Activated naive CD8-positive, alpha-beta T cell treated with anti-CD3 and anti-CD28 coated beads, Interleukin-2, amount 10 ng/mL, durations not matched to agents 7 days and 5 days (primary cell): ENCODE measurements at places on chromosomes 5 and 9. TPM values are rescaled to one million over a fixed set of nuclear protein-coding genes. Genes with fewer than 3 reads are reported as not detected.

Gene ZNF618
- 0.75 TPM for total RNA-seq

Gene C9orf40
- 17.9 TPM for total RNA-seq

DNA sequence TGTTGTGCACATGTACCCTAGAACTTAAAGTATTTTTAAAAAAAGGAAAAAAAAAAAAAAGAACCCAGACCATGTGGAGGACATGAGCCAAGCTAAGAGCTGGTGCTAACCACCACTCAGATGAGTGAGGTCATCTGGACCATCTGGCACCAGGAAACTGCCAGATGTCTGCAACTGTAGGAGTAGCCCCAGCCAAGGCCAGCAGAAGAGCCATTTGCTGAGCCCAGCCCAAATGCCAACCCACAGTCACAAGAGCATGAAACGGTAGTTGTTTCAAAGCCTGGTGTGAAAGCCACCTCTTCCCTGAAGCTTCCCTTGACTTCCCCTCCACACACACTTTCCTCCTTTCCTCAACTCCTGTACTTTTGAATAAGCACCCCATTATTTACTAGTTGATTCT is 69.2 kb upstream of the FCN1 start:
- no peak for DNase-seq

DNA sequence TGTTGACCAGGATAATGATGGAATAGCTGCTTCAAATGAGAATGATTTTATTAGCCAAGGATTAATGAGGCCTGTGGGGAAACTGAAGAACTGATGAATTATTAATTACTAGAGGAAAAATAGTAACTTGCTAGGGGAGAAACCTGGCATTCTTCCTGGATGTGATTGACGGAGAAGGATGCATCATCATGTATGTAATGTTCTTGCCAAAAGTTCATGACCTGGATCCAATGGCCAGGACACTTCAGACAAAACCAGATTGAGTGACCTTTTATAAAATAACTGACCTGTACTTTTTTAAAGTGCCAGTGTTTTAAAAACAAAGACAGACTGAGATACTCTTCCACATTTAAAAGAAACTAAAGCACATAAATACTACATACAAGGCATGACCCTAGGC is 23.7 kb downstream of the KIAA1191 start:
- no peak for DNase-seq

- no peak for DNase-seq
These were observed 91.1 kb upstream of the TLE4 start for GRCh38 chr9:79480639-79481038.

DNA sequence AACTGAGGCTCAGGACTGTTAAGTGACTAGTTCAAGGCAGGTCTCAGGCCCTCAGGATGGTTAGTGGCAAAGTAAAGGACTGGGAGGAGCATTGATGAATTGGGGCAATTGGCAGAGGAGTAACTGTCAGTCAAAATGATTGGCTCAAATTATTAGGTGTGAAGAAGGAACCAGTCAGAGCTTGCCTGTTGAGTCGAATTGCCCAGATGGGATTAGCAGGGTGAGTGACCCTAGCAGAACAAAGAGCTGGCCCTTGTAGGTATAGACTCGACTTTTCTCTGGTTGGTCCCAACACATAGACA is 2.6 kb upstream of the NSD1 start:
- no peak for DNase-seq

Gene STING1
- total RNA-seq: 68.4 TPM

DNA sequence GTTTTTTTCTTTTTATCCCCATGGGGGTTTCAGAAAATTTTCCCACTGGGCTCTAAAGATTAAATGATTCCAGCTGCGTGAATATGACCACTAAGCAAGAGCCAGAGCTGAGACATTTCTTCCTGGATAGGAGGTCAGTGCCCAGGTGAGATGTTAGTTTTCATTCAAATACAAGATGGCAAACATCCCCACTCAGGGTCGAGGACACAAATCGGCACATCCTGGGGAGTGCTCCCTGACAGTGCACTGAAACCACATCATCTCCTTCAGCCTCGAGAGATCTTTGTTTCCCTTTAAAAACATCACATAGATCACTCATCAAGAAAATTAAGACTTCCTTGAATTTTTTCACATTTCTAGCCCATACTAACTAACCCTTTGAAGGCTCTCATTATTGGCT is 273.2 kb upstream of the PANK3 start:
- DNase-seq: no peak

DNA sequence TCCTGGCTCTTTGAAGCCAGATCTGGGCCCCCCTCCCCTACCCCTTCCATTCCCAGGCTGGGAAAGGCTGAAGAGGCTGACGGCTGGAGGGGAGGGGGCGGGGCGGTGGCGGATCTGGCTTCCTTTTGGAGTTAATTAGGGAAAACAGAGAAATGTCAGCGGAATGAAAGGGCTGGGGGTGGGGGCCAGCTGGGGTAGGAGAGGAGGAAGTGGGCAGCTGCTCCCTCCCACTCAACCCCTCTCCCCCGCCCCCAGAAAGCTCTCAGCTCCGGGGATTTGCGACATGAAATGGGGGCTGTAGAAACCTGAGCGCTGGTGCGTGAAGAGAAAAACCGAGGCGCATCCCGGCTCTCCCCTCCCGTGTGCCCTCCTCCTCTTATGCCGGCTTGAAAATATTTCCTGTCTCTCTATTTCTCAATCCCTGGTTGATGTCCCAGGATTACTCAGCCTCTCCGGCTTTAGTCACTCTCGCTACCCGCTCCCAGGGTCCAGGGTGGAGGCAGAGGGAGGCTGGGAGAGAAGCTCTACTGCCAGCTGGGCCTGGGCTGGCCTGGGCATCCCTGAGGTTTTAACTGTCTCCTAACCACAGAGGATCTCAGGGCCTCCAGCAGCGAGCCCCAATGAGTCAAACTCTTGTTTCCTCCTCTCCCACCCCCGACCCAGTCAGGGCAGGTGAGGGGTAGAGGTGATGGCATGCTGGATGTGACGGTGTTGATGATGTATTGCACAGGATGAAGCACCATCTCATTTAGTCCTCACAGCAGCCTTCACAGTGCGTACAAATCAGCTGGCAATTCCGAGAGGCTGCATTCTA is 20.1 kb downstream of the PCDHGC5 start:
- no peak for DNase-seq

DNA sequence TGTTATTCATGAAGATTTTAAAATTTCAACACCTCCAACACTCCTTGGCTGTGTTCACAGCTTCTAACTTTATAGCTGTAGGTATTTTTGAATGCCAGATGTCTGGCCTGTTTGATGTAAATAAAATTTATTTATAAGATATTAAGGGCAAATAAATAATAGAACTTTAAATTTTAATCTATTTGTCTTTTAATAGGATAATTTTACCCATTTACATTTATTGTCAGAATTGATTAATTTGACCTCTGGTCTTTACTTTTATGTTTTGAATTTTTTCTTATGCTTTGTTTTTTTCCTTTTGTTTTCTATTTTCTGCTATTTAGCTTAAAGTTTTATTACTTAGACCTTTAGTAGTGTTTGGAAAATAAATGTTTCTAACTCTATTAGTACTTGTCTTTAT is 94.6 kb downstream of the UGCG start:
- DNase-seq: no peak

DNA sequence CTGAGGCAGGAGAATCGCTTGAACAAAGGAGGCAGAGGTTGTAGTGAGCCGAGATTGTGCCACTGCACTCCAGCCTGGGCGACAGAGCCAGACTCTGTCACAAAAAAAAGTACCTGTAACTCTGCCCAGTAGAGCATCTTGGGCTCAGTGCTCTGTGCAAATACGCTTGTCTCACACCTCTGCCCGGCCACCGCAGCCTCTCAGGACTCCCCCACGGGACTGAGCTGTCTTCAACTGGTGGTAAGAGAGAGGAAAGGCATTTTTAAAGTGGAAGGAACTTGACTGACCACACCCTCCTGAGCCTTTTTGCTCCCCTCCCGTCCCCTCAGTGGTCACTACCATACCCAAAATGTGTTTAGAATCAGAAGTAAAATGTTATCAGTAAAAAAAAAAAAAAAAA is 174.3 kb upstream of the PIK3R1 start:
- no peak for DNase-seq

Gene CLTB
- 53.1 TPM for total RNA-seq

Gene TAF9
- total RNA-seq: 52.9 TPM
